ENCODE measurements at places on chromosomes 16 and 17.

DNA sequence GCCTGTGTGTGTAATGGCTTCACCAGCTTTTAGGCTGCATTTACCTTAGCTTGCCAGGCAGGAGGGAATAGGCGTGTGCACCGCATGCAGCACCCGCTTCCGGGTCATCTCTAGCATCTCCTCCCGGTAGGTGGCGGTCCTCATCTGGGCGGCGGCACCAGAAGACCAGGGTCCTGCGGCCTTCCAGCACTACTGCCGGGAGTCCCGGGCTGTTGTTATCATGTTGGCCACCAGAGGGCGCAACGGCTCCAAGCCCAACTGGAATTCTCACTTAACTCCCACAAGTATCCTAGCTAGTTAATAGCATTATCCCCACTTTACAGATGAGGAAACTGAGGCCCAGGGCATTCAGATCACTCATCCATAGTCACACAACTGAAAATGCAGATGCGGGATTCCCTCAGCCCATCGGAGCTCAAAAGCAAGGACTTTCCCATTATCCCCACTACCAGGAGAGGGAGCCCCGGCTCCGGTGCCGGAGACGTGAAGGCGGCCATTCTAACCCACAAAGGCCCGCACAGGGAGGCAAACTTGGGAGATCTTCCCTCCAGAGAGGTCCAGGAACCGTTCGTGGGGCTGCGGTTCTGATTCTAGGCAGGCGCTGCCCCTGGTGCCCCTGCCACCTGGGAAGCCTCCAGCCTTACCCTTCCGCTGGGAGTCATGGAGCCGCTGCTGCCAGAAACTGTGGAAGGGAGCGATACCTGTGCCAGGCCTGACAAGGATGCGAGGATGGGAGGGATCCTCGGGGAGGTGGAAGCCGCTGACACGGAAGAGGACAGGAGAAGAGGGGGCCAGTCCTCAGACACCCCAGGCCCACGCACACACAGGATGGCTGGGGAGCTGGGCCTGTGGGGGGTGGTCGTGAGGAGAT lies 23.9 kb downstream of the LGALS9 start:
- peak; percentile 92 for DNase-seq

DNA sequence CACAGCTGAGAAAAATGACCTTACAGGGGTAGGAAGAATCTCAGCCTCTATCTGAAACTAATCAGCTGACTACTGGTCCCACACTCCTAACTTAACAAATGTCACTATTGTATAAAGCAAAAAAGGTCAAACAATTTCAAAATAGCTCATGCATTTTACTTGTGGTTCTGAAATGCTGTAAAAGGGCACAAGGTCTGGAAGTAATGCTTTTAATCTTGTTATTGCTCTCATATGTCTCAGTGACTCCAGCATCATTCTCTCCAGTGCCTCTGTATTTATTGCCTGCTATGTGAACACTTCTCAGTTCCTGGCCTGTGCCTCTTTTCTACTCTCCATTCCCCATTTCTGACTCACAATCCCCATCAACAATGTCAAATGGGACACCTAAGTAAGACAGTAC lies 937.7 kb downstream of the CDH11 start:
- DNase-seq: no peak

- DNase-seq: no peak
These were observed 4.8 kb downstream of the TOP2A start for GRCh38 chr17:40412880-40413279.

DNA sequence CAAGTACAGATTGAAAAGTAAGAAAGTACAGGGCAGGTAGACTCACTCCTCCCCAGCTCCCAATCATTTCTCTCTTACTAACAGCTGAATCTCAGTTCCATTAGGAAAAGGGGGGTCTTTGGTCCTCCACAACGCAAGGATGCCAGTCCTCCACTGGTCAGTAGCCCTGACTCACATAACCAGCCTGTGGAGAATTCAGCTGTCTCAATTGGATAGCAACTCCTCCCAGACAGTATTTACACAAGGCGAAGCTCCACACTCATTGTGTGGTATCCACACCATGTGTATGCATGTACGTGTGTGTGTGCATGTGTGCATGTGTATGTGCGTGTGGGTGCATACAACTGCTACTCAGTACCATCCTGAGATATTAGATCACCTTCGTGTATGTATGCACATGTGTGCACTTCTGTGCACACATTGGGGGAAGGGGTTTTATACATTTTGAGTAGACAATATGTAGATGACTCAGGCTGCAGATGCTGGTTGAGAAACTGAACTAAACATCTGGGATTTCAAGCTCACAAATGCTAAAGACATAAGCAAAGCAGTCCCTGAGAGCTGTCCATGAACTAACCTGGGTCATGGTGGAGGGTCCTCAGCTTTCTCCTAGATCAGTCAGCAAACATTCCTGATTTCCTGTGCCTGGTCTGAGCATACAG lies 240.1 kb downstream of the SLC39A11 start:
- no peak for DNase-seq

GRCh38 chr16:72932050-72932449 lies 115.9 kb downstream of the ZFHX3 start:
- no peak for DNase-seq

DNA sequence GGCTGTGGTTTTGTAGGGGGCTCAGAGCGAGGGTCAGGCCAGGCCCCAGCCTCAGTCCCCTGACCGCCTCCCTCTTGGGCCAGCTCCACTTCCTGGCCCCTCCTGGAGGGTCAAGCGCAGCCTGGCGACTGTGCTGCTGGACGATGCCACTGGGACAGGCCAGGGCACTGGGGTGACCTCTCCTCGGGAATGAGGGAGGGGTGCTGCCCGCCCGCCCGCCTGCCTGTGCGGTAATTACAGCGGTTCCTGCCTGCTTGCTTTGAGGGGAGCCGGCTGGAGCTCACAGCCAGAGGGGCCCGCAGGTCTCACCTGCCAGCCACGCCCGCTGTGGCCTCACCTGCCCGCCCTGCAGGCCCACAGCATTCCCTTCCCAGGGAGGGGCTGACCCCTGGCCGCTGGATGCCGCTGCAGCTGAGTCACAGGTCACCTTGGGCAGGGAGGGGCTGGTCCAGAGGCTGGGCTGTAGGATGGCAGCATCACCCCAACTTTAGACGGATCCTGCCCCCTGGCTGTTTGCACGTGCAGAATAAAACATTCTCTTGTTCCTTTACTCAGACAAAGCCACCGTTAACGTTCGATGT lies 76.7 kb upstream of the CBX4 start:
- peak; percentile 60 for DNase-seq

- no peak for DNase-seq
These were observed 2.2 kb downstream of the PIP4K2B start for GRCh38 chr17:38797158-38797490.

- DNase-seq: peak; percentile 69
These were observed 8.3 kb downstream of the FOXJ1 start for GRCh38 chr17:76132574-76133338.

DNA sequence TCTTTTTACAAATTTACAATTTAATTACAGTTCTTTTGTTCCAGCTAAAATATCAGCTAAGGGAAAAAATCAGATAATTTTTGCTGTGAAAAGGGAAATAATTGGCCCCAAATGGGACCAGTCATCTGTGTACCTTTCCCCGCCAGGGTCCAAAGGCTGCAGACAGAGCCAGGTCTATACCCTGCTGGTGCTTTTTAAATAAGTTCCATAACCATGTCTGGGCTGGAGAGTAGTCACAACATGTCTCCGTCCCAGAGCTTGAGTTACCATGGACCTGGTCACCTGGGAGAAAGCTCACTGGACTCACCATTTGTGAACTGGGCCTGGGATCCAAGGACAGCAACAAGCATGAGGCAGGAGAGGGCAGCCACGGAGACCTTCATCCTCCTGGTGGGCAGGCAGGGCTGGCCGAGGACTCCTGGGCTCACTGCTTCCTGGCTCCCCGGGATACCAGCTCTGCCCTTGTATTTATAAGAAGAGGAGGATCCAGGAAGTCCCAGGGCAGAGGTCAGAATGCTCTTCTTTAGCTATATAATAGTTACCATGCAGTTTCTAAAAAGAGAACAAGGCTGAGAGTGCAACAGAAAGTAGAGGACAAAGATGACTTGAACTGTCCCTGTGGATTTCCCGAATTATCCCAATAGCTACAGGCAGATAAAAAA lies at the start of gene CCL15:
CCL15 (minus strand) TSS at position 444 of the 662 bp plus-strand sequence; CDS start at position 383, 61 bp downstream.
- no peak for DNase-seq

- no peak for DNase-seq
These were observed 52.9 kb upstream of the ETV4 start for GRCh38 chr17:43599046-43599395.

DNA sequence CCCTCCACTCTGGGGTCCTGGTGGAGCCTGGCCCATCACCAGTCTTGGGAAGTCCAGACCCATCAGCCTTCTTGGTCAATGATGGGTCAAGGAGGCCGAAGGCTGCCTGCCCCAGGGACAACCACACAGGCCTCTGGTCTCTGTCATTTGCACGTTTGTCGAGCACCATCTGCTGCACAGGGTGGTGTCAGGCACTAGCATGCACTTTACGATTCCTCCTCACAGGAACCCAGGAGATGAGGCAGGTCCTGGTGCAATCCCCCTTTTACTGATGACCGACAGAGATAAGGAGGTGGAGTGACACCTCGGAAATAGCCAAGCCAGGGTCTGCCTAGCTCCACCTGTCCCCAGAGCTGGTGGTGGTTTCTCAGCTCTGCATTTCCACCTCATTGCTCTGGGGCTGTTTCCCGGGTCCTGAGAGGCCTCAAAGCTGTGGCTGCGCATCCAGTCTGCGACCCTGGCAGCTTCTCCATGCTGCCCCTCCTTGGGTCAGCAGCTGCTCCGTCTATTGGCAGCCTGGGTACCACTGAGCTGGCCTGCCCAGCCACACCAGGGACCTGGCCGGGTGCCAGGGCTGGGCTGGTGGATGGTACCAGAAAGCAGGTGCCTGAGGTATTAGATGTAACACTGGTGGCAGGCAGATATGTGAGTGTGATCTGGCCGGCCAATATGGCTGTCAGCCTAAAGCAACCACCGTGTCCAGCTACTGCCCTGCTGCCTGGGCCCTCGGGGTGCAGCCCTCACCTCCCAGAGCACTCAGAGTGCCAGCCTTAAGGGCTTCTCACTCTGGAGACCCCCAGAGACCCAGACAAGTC lies 10.0 kb downstream of the MMP15 start:
- DNase-seq: no peak

DNA sequence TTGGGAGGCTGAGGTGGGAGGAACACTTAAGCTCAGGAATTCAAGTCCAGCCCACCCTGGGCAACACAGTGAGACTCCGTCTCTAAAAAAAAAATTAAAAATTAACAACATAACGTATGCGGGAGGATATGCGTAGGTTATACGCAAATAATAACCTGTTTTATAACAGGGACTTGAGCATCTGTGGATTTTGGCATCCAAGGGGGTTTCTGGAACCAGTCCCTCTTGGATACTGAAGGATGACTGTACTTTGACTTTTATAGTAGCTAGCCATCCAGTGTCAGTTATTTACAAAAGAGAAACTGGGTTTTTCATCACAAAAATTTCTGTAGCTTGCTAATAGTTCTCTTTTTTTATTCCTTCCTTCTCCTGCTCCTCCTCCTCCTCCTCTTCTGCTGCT lies 64.5 kb downstream of the TNRC6C start:
- no peak for DNase-seq

DNA sequence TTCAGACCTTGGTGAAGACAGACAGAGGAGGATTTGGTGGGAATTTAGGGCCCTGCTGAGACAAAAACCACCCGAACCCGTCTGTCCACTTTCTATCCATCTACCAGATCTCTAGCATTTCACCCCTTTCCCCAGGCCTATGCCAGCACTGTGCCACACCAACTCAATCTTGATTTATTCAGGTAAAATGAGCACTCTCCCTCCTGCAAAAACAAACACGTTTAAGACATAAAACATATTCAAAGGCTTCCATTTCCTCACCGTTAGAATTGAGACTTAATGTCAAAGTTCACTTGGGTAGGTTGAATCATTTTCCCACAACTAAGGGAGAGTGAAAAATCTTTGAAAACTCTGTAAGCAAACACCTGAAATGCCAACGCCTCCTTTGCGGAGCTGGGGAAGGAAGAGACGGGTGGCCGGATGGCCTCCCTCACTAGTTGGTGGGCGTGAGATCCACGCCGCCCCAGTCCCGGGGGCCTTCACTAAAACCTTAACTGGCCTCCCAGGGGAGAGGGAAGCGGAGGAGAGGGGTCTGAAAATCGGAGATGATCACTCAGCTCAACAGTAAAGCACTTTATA lies 862 bp downstream of the DCAKD start:
- no peak for DNase-seq

- DNase-seq: peak; percentile 94
These were observed 3.6 kb downstream of the CDC42EP4 start for GRCh38 chr17:73308017-73308823.

- no peak for DNase-seq
These were observed 86.2 kb downstream of the ABCC6 start for GRCh38 chr16:16137110-16137509.

- DNase-seq: no peak
These were observed 121.9 kb downstream of the FOXL1 start for GRCh38 chr16:86700046-86700945.

DNA sequence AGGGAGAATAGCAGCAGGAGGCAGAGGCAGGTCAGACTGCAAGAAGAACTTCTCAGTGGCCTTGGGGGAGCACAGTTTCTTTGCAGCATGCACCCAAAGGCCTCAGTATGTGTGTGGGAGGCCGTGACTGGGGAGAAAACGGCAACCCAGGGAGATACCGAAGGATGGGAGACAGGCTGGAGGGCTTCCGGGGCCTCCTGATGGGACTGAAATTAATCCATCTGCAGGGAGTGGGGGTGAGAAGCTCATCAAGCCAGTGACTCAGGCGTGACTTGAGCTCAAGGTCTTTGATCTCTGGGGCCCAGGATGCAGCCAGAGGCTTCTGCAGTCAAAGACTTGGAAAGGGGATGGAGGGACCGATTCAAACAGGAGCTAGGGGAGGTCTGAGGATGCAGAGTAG lies 5.1 kb upstream of the C17orf113 start:
- DNase-seq: no peak

DNA sequence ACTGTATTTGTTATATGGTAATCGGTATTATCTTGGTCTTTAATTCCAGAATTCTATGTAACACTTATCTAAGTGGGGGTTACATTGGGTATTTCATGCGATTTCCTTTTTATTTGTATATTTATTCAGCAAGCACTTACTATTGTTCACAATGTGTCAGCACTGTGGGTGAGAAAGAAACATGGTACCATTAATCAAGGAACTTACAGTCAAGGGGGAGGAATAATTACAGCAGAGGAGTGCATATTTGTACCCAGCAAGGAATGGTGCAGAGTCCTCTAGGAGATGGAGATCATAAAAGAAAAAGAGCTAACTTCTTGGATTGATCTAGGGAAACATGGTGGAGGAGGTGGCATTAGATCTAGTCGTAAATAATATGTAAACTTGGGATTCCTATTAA lies 117.0 kb upstream of the KCNJ16 start:
- DNase-seq: no peak

DNA sequence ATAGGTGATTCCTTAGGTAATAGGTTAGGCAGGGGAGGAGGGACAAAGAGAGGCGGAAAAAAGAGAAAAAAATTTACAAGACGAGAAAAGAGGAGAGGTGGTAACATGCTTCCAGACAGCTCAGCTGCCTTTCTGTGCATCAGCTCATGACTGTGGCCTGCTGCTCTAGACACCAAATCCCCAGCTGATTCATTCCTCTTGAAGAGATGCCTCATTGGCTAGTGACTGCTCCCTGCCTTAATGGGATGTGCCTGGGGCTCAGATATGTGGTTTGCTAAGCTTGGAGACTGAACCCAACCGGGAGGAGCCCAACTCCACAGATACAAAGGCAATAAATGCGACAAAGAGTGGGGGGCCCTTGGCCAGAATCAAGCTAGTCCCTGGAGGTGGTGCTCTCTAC lies 105.9 kb upstream of the FAM20A start:
- DNase-seq: no peak

Measured in pancreas (tissue), 10 donors.